Right hindlimb (tissue), 1 donor: ENCODE measurements at places on chromosomes 13 and 19.
A peak's percentile ranks its signal among the peaks of the same experiment; 100 is the strongest.

DNA sequence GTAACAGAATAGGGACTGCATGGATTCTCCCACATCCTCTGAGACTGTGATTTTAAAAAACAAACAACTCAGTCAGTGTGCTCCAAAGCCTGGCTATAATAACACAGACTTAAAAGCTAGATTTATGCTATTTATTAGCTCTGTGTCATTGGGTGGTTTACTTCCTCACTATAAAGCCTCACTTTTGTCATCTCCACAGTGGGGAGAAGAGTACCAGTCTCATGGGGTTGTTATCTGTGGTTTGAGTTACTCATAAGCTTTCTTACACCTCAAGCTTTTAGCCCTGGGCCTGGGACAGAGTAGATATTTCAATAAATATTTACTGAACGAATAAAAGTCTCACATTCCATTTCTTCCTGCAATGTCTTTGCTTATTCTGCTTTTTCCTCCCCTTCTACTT lies 5.3 kb downstream of the RNASEH2B start:
- no peak for DNase-seq

GRCh38 chr19:35144600-35145436 lies 1.8 kb downstream of the FXYD7 start:
- DNase-seq, result no peak

DNA sequence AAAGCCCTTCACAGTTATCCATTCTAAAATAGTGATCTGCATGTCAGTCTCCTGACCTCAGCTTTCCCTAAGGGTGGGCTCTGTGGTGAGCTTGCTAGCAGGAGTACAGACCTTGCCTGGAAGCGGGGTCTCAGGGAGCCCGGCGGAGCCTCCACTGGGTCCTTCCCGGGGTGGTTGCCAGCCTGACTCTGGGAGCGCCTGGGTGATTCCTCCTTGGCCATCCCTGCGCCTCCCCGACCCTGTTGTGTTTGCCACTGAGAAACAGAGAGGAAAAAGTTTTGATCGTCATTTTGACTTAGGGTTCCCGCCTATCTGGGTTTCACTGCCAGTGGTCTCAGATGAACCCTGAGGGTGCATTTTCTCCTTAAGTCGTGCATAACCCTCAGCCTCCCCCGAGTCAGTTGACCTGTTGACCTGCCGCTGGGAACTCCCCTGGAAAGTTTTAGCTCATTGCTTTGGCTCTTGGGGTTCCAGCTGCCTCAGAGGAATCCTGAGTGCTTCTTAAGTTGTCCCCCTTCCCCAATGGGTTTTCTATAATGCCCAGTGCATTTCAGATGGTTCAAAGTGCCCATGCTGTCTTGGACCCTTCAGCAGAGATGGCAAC lies 117.8 kb downstream of the RAB20 start:
- DNase-seq, result no peak

DNA sequence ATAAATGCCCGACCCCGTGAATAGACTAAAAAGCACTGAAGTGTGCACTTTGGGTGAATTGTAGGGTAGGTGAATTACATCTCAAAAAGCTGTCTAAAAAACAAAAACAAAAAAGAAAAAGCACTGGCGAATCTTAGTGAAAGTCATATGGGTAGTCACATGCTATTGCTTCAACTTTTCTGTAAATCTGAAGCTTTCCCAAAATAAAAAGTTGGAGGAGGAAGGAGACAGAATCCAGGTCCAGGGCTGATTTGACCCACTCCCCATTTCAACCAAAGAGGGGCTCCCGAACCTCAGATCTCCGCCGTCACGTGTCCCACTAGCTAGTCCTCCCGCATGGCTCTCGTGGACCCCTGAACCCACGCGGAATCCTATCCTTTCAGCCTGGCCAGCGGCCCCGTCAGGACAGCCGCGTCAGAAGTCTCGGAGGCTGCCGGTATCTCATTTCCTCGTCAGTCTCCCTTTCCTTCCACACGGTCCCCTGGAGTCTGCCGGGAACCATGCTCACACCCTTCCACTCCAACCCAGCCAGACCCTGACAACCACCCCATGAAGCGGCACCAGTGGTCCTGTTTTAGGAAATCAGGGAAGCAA lies 6.1 kb downstream of the PPP1R12C start:
- DNase-seq, result no peak

- no peak for DNase-seq
Measured at GRCh38 chr13:83024955-83025594, 857.2 kb downstream of the SLITRK1 start.

GRCh38 chr13:32850316-32851052 lies 165.7 kb upstream of the KL start:
- DNase-seq, result peak; percentile 49

DNA sequence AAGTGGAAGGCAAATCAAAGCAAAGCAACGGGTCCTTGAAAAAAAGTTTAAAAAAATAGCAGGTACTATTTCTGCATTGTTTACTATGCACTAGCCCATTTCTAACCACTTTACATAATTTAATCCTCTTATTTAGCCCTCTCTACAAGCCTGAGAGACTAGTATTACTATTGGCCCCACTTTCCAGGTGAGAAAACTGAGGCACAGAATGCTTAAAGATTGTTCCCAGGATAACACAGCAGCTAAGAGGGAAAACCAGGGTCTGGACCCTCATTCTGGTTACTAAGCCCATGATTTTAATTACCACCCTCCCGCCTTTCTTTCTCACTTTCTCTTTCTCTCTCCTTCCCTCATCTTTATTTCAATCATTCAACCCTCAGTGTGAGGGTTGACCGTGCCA lies 5.7 kb downstream of the ZSWIM9 start:
- DNase-seq, result no peak

GRCh38 chr13:32178763-32179162 lies 136.4 kb downstream of the ZAR1L start:
- no peak for DNase-seq

DNA sequence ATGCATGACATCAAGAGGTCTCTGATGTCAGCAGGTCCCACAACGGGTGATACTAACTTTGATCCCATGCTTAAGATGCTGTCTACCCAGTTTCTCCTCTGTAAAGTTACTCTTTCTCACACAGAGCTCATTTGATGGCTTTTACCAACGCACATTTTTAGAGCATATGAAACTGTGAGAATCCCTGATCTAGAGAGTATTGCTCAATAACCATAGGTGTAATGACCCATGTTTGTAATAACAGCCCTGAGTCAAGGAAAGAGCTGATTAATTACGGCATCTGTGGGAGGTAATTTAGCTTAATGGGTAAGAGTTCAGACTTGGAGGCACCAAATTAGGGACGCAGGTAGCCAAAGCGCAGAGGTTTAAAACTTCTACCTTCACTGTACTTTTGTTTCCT lies 18.0 kb upstream of the IZUMO2 start:
- DNase-seq, result no peak

GRCh38 chr13:110921695-110922094 lies 6.8 kb upstream of the ANKRD10 start:
- no peak for DNase-seq

DNA sequence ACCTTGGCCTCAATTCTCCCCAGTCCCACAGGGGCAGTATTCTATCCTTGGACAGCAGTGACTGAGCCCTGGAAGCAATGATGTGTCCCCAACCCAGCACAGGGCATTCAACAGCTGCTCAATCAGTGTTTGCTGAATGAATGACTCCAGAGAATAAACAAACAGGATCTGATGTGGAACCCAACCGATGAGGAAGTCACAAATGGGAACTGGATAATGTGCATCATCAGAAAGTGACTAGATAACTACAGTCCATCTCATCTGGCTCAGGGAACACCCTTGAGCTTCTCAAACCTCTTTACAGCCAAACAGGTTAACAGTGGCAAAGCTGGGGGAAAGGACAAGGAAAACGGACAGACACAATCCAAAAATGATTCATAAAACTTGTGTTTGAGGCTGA lies 8.2 kb downstream of the SLC25A30 start:
- DNase-seq, result no peak

DNA sequence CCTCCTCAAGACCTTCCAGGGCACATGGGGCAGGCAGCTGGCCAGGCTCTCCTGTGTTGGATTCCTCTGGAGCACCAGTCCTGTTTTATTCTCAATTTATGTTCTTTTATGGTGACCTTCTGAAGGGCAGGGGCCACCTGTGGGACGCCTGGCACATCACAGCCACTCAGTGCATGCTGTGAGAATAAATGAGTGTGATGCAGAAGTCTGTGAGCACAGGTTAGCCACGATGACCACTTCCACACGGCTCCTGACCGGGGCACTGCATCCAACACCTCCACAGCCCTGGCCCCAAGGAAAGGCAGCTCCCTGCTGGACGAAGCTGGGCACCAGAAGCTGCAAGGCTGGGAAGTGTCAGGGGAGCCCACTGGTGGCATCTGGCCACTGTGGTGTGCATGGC lies 122.8 kb downstream of the CRYL1 start:
- DNase-seq, result no peak

DNA sequence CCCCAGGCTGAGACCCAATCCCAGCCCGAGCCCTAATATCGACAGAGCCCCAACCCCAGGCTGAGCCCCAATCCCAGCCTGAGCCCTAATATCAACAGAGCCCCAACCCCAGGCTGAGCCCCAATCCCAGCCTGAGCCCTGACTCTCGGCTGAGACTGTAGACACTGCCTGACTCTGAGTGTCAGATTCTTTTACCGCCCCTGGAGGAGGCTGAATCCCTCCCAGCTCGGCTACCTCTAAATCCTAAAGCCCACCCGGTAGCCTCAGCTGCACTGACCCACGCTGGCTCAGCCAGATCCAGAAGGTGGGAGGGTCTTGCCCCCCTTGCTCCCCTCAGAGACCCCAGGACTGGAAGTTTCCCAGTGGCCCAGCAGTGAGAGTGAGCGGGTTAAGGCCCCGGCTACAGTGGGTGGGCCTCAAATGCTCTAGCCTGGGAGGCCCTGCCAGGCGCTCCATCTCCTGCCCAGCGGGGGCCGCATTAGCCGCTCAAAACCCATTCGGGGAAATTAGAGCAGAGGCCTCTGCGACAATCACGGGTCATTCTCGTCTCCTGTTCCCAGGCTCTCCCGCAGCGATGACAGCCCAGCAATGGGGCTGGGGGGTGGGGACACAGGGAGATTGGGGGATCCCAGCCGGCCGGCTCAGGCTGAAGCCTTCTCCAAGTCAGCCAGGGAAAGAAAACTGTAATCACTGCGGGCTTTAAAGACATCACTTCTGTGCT lies 43.8 kb downstream of the ZNRF4 start:
- peak; percentile 23 for DNase-seq

- DNase-seq, result no peak
Measured at GRCh38 chr19:3466635-3467034, 13.7 kb downstream of the SMIM24 start.

DNA sequence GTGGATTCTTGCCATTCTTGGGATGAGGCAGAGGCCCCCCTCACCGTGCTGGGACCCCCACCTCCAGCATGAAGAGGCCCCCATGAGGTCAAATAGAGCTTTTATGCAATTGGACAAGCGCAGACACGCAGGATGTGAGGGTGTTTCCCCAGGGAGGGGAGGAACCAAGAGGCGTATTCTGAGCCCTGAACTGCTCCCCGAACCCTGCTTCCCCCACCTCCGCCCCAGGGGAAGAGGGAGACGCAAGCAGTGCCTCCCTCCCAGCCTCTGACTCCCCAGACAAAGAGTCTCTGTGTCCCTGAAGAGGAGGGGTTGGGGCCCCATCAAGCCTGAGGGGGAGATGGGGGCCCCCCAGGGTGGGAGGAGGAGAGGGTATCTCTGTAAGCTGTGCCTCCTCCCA lies 1.3 kb upstream of the RDH8 start:
- no peak for DNase-seq

GRCh38 chr19:7078008-7078407 lies 8.5 kb downstream of the ZNF557 start:
- no peak for DNase-seq

GRCh38 chr19:19107654-19108053 lies 30.6 kb downstream of the TMEM161A start:
- no peak for DNase-seq

GRCh38 chr19:54439174-54439851 lies 9.7 kb upstream of the LENG8 start:
- peak; percentile 12 for DNase-seq

- no peak for DNase-seq
Measured at GRCh38 chr19:6906559-6907060, 19.2 kb downstream of the ADGRE1 start.

GRCh38 chr13:106602178-106602577 lies 34.2 kb upstream of the ARGLU1 start:
- no peak for DNase-seq

- DNase-seq, result no peak
Measured at GRCh38 chr13:80477661-80478443, 136.9 kb upstream of the SPRY2 start.

- no peak for DNase-seq
Measured at GRCh38 chr13:102724923-102725322, 30.1 kb upstream of the METTL21C start.

DNA sequence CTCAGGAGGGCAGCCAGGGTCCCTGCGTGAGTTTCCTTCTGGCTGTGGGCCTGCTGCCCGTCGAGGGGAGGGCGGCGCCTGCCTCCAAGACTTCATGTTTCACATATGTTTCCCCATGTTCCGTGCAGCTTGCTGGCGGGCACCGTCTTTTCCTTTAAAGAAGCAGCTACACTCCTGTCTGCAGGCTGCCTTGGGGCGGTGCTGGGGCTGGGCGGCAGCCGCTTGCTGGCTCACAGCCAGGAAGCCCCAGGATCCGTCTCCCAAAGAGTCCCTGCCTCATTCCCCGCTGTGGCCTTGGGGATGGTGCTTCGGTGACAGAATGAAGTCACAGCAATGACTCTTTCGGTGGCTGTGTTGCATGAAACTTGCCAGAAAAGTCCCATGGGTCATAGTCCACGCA lies 24.9 kb downstream of the PIAS4 start:
- no peak for DNase-seq

GRCh38 chr13:75617230-75617629 lies 18.9 kb upstream of the LMO7 start:
- no peak for DNase-seq

DNA sequence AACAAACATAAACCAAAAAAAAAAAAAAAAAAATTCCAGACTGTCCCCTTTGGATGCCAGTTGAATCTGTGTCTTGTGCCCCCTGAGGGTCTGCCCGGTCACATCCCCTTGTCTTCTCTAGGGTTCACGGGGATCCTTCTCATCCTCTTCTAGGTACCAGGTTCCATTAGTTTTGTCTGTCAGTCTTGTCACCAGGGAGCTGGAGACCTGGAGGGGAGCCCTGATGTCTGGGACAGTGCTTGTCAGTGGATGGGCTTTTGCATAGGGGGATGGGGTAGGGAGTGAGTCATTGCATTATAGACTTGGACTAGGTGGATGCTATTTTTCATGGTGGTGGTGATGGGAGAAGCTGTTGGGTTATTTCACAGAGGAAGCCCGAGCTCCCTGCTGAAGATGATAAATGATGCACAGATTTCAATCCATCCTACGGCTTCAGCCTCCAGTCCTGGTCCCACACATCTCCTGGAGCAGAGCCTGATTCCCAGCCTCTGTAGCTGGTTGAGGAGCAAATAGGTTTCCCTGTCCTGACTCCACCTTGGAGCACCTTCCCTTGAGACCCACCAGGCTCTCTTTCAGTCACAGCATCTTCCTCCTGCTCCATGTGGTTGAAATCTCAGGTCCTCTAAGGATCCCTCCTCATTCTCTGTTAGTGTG lies 26.0 kb downstream of the WTIP start:
- no peak for DNase-seq

GRCh38 chr13:110528371-110528770 lies 33.2 kb downstream of the RAB20 start:
- no peak for DNase-seq
